OCI-LY7 (cell line): ENCODE measurements at places on chromosomes 3 and 15.

GRCh38 chr3:197083486-197083885 is 53.9 kb upstream of the MELTF start:
- DNase-seq = no peak

GRCh38 chr15:74958320-74958907 is 1.8 kb upstream of the RPP25 start:
- no peak for DNase-seq

GRCh38 chr3:39937315-39937714 is 127.9 kb downstream of the MYRIP start:
- DNase-seq = no peak

GRCh38 chr15:94395640-94396039 is 164.3 kb downstream of the MCTP2 start:
- DNase-seq = no peak

DNA sequence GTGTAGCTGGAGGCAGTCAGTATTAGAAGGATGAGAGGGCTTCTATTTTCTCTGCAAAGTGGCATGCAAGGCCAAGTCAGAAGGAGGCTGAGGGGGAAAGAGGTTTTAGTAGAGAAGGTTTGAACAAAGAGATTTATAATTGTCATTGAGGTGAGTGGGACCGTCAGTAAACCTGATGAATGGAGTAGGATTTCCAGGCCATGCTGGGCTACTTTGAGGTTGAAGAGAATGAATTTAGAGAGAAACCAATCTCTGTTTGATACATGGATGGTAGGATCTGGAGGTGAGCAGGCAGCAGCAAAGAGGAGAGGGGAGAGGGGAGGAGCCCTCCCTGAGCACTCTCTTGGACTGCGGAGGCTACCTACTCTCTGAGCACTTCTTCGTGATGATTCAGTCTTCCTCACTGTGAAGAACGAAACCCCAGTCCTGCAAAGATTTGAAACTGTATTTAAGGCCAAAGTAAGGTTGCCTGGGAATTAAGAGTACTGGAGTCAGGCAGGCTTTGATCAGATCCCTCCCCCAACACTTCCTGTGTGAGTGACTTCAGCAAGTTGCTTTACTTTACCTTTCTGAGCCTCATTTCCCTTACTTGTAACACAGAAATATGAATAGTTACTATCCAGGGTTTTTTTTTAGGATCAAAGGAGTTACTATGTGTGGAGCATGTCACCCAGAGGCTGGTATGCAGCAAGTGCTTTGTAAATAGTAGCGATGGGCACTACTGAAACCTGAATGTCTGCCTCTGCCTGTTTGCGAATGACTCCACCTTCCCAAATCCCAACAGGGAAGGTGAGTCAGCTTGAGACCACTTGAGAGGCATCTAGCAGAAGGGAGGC is 75.8 kb downstream of the RPL39L start:
- DNase-seq = peak; percentile 56

DNA sequence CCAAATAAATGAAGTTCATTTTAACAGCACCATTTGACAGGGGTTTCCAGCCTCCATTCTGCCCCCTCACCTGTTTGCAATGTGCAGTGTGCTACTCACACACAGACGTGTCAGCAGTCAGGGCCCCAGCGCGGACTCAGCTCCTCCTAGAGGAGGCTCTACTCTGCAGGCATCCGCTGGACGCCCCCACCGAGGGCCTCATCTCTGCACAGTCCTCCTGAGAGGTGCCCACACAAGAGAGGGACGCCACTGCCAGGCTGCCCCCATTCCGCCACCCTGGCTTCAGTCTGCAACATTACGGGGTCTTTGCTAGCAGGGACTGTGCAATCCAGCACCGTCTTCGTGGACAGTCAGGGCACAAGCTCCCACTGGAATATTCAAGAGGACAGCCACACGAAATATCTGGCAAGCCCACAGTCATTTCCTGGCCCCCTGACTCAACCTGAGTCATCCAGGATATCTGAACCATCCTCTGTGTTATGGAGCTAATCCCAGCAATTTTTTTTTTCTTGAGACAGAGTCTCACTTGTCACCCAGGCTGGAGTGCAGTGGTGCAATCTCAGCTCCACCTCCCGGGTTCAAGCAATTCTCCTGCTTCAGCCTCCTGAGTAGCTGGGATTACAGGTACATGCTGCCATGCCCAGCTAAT is 255.0 kb downstream of the OCA2 start:
- DNase-seq = no peak

GRCh38 chr15:87680208-87680607 is 576.3 kb downstream of the NTRK3 start:
- DNase-seq = no peak

- peak; percentile 10 for DNase-seq
Observed at GRCh38 chr3:148077318-148077923, 620.3 kb upstream of the AGTR1 start.

GRCh38 chr3:112459750-112460149 is 39.5 kb downstream of the BTLA start:
- no peak for DNase-seq

- DNase-seq = peak; percentile 31
Observed at GRCh38 chr3:11582191-11582968, 61.3 kb downstream of the VGLL4 start.

GRCh38 chr3:61650719-61651410 is 89.5 kb downstream of the PTPRG start:
- no peak for DNase-seq

DNA sequence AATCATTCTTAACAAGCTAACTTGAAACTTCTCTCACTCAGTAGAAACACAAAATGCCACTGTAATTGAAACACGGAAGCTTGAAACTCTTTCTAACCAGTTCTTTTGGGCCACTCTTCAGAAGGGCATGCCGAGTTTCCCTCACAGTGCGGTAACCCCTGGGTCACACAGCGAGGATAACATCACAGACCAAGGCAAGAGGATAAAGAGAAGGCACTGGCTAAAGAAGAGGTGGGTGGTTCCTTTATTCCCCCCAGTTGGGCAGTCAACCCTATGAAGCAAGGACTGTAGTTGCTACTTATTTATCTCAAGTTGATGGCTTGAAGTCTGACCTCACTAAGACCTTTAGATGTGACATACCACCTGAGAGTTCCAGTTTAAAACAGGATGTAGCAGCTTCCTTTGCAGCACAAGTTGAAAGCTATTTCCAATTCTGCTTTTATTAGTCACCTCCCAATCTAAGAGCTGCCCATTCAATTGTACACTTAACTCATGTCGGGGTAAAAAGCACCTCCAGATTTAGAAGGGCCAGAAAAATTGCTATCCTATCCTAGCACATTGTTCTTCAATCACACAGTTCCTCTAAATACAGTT is 272.4 kb downstream of the TIGIT start:
- DNase-seq = no peak

DNA sequence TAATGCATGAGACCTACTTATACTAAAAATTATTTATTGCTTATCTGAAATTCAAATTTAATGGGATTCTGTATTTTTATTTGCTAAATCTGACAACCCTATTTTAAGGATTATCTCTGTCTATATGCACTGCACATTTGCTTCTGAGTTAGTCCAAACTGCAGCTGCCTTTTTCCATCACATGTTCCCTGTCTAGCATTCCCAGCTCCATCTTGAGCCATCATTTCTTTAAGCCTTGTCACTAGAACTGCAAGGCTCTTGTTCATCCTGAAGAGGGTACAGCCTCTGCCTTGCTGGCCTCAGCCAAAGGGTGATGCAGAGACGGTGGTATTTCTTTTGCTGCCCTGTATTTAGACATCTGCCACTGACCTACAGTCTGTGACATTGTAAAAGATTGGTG is 125.8 kb upstream of the STT3B start:
- no peak for DNase-seq

GRCh38 chr15:34973512-34973911 is 4.0 kb upstream of the AQR start:
- DNase-seq = no peak

- no peak for DNase-seq
Observed at GRCh38 chr15:91192690-91193377, 92.8 kb downstream of the SV2B start.

GRCh38 chr15:56040081-56041035 is 46.9 kb upstream of the NEDD4 start:
- no peak for DNase-seq

DNA sequence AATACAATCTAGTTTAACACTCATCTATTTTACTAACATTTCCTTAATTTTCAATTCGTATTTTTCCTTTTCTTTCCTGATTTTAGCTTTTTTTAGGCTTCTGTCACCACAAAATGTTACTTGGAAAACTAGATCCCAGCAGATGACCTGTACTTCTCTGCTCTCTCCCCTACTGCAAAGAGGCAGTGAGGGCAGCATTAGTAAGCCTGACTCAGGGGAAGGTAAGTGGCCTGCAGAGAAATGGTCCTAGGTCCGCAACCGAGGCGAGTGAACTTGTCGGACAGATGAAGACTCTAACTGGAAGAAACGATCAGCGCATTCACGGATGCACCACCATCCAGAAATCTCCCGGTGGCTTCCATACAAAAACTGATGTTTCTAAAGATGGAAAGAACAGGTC is 20.4 kb downstream of the TMEM43 start:
- DNase-seq = no peak
